ENCODE measurements at places on chromosomes 12 and 14.

DNA sequence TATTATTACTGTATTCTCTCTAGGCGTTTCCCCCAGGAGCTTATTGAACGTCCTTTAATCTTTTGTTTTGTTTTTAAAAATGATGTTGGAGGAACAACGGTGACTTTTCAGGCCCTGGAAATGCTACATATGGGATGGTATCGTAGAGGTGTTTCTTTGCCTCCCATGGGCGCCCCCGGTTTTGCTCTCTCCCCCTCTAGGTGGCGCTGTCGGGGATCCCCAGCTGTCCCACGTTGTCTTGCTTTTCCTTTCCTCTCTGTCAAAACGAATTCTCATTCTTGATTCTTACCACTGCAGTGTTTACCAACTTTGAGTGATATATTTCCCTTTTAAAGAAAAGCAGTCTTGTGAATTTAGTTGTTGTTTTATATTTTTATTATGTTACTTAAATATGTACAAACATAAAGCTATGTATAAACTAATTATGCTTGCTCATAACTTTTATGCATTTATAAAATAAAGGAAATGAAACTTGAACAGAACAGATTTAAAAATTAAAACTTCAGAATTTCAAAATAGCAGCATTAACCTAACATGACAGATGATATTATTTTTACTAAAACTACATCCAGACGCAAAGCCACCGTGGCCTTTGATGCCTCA lies 171.9 kb downstream of the RGS6 start:
- DNase-seq: no peak

DNA sequence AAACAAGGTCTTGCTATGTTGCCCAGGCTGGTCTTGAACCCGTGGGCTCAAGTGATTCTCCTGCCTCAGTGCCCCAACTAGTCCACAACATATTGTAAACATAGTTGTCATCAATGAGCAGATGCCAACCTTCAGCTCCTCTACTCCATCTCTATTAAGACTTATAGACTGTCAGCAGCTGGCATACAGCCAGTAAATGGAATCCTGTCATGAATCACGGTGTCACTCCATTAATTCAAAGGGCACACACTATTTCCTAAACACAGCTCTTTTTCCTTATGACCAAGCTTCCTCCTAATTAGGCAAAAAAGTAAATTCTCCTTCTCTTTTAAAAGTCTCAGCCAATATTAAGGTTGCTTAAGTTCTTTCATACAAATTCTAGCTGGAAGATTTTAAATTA lies 111.2 kb downstream of the ITPR2 start:
- DNase-seq: no peak

GRCh38 chr12:53255996-53256395 lies 12.1 kb upstream of the ESPL1 start:
- peak; percentile 31 for DNase-seq

GRCh38 chr12:76311796-76312195 lies 36.4 kb downstream of the BBS10 start:
- DNase-seq: no peak

DNA sequence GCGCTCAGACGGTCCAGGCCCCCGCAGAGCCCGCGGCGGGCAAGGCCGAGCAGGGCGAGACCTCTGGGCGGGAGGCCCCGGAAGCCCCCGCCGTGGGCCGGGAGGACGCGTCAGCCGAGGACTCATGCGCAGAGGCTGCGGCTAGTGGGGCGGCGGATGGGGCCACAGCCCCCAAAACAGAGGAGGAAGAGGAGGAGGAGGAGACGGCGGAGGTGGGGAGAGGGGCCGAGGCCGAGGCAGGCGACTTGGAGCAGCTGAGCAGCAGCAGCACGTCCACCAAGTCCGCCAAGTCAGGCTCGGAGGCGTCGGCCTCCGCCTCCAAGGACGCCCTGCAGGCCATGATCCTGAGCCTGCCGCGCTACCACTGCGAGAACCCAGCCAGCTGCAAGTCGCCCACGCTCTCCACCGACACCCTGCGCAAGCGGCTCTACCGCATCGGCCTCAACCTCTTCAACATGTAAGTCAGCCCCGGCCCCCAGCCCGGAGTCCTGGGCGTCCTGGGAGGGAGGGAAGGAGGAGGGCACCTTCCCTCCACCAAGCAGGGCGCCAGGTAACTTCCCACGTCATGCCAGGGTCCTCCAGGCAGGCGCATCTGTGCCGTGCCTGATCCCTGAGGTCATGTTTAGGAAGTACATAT lies 72.4 kb downstream of the IQSEC3 start:
- DNase-seq: peak; percentile 39

DNA sequence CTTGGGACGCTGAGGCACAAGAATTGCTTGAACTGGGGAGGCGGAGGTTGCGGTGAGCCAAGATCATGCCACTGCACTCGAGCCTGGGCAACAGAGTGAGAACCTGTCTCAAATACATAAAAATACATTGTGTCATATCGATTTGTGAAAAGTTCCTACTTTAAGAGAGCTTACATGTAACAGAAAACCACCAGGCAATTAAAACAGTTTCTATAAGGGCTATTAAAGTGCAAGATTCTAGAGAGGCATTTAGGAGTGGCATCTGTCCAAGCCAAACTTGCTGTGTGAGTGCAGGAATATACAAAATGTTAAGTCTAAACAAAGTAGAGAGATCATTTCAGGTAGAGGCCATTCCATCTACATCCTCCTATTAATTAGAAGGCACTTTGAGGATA lies 1.7 kb upstream of the NEK9 start:
- no peak for DNase-seq

GRCh38 chr14:63598807-63599206 lies 42.9 kb downstream of the WDR89 start:
- no peak for DNase-seq

GRCh38 chr14:71698673-71699072 lies 233.6 kb upstream of the RGS6 start:
- DNase-seq: no peak

- DNase-seq: no peak
These were observed 357.4 kb upstream of the PRICKLE1 start for GRCh38 chr12:42946871-42947381.

GRCh38 chr12:50362671-50363070 lies 33.7 kb downstream of the FAM186A start:
- DNase-seq: no peak

- no peak for DNase-seq
These were observed 94.3 kb downstream of the ADGRD1 start for GRCh38 chr12:131047789-131048610.

DNA sequence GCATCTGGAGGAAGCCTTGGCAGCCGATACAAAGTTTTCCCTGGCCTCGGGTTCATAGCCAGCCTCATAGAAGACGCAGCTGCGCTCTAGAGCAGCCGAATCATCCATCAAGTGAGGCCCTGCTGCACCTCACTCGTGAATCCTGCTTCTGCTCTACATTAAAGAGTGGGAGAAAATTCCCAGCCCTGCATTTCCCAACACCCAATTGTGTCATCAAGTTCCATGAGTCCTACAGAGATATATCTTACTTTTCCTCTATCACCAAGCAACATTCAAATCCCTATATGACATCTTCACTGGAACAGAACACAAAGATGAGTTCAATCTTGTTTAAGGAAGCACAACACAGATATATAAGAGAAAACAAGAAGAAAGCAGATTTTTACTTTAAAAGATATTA lies 139.3 kb downstream of the TTC7B start:
- no peak for DNase-seq

DNA sequence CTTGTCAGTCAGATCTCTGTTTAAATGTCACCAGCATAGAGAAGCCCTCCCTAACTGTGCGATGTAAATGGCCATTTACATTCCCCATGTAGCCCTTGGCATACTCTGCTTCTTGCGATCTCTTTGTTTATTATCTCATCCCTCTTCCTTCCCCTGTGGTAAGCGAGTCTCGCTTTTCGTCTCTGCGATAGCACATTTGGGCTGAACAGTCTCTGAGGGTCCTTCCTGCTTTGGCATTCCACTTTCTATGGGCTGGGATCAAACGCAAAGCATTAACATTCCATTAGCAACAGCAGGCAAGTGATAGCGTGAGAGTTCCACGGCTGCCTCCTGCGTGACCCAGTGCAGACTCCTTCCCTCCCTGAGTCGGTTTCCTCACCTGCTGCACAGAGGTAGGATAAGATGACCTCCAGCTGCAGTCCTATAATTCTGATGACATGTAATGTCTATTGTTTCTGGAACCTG lies 61.4 kb upstream of the TUNAR start:
- no peak for DNase-seq

DNA sequence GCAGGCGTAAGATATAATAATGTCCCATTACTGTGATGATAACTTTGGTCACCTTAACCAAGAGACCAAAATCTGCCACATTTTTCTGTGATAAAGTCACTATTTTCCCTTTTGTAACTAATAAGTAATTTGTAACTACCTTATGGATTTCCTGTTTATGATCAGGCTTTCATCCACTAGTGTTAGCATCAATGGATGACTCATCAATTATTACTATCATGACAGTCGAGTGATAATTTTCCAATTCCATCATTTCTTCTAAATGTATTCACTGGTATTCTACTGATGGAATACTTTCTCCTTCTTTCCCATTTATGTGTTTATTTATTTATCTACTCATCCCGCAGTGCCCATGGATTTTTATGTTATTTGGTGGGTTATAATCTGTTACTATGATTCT lies 148.4 kb downstream of the UNC79 start:
- no peak for DNase-seq

GRCh38 chr12:88391556-88391955 lies 188.7 kb downstream of the KITLG start:
- no peak for DNase-seq

GRCh38 chr12:54032627-54033100 lies at the start of gene HOXC5:
HOXC5 (plus strand) TSS chr12:54033050; CDS start chr12:54033123, 73 bp downstream.
- DNase-seq: peak; percentile 76

DNA sequence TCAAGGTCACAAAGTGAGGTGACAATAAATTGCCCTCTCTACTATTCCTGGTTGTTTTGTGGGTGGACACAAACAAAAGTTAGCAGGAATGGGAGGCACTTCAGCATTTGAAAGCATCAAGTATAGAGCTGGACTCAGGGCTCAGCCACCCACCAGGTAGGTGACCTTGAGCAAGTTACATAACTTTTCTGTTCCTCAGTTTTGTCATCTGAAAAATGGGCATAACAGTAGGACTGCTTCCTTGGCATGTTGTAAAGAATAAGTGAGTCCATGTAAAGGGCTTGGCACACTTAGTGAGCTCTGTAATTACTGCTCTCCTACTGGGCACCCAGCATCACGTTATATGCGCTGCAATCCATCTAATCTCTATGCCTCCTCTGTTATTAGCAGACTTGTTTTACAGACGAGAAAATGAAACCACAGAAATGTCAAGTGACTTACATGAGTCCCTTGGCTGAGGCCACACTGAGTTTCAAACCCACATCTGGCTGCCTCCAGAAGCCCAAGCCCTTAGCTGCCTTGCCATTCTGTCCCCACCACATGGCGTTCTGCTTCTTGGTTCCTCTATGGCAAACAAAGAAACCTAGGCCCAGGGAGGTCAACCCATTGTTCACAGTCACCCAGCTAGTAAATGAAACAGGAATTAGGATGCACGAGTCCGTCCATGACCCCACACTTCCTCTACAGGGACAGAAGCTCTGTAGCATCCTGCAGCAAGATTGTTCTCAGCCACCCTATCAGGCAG lies 63.2 kb upstream of the SLC24A4 start:
- DNase-seq: no peak

- no peak for DNase-seq
These were observed 144.8 kb downstream of the NUAK1 start for GRCh38 chr12:105993766-105994555.
